A549 treated with DMSO at 1 μM for 4 hours (cell line): ENCODE measurements at places on chromosomes 3 and 15. TPM values are rescaled to one million over a fixed set of nuclear protein-coding genes. Genes with fewer than 3 reads are reported as not detected.

The CYP8B1 gene
- not detected in 5 replicates for total RNA-seq

The IL5RA gene
- total RNA-seq: not detected in 5 replicates

The NEK10 gene
- 0.86 to 1.8 TPM (median 1.3 TPM) in 5 replicates for total RNA-seq

The CHAC1 gene
- total RNA-seq: 3.5 to 6.9 TPM (median 3.9 TPM) in 5 replicates

The ANKRD34C gene
- total RNA-seq: not detected in 5 replicates

The RPL29 gene
- 1,233 to 1,659 TPM (median 1,287 TPM) in 5 replicates for total RNA-seq

The ZMYND10 gene
- 0.53 to 1.2 TPM (median 1.00 TPM) in 5 replicates for total RNA-seq

The SST gene
- not detected in 5 replicates for total RNA-seq

The GASK1A gene
- not detected in 5 replicates for total RNA-seq

The PRR20G gene
- 0.07 to 0.15 TPM in 2 of 5 replicates, not detected in the others for total RNA-seq

The CCR8 gene
- not detected in 5 replicates for total RNA-seq

The LRRC3B gene
- not detected in 5 replicates for total RNA-seq

The SEMA5B gene
- total RNA-seq: 0.16 to 1.1 TPM (median 0.26 TPM) in 5 replicates

The PYGO1 gene
- 7.5 to 9.7 TPM (median 7.9 TPM) in 5 replicates for total RNA-seq

The VPS39 gene
- total RNA-seq: 14.8 to 18.1 TPM (median 18.0 TPM) in 5 replicates

The GOLGA8H gene
- 1.9 to 2.9 TPM (median 2.6 TPM) in 5 replicates for total RNA-seq

The CILP gene
- total RNA-seq: 0.05 to 0.08 TPM (median 0.08 TPM) in 5 replicates

The SCN11A gene
- 0.01 TPM in 1 of 5 replicates, not detected in the others for total RNA-seq

The TMEM62 gene
- total RNA-seq: 7.3 to 9.4 TPM (median 7.9 TPM) in 5 replicates

The MORC1 gene
- not detected in 5 replicates for total RNA-seq

The SV2B gene
- total RNA-seq: 0.02 to 0.03 TPM (median 0.03 TPM) in 4 of 5 replicates, not detected in the other

The MCTP2 gene
- not detected in 5 replicates for total RNA-seq

The ZPLD1 gene
- total RNA-seq: 0.04 to 0.07 TPM (median 0.06 TPM) in 4 of 5 replicates, not detected in the other

The VPS33B gene
- total RNA-seq: 13.6 to 20.3 TPM (median 14.7 TPM) in 5 replicates

The FBXO40 gene
- total RNA-seq: not detected in 5 replicates

The EID1 gene
- 104 to 131 TPM (median 122 TPM) in 5 replicates for total RNA-seq

The SEMA6D gene
- not detected in 5 replicates for total RNA-seq

The FANCI gene
- 53.7 to 78.5 TPM (median 67.8 TPM) in 5 replicates for total RNA-seq

The ZDHHC23 gene
- total RNA-seq: 2.2 to 4.3 TPM (median 3.6 TPM) in 5 replicates

The ANO10 gene
- total RNA-seq: 17.4 to 26.3 TPM (median 20.4 TPM) in 5 replicates

The ZNF385D gene
- not detected in 5 replicates for total RNA-seq

The LSMEM2 gene
- total RNA-seq: 0.05 to 0.06 TPM in 2 of 5 replicates, not detected in the others

The NPAP1 gene
- not detected in 5 replicates for total RNA-seq
